ENCODE measurements at places on chromosomes 5 and 9.

GRCh38 chr5:140236891-140237598 is 62.1 kb downstream of the CYSTM1 start:
- no peak for DNase-seq

GRCh38 chr9:99201603-99202002 is 20.1 kb downstream of the ALG2 start:
- no peak for DNase-seq

GRCh38 chr5:117143406-117143805 is 568.8 kb upstream of the SEMA6A start:
- DNase-seq: no peak

GRCh38 chr9:135891027-135891631 is 16.2 kb downstream of the CAMSAP1 start:
- no peak for DNase-seq

DNA sequence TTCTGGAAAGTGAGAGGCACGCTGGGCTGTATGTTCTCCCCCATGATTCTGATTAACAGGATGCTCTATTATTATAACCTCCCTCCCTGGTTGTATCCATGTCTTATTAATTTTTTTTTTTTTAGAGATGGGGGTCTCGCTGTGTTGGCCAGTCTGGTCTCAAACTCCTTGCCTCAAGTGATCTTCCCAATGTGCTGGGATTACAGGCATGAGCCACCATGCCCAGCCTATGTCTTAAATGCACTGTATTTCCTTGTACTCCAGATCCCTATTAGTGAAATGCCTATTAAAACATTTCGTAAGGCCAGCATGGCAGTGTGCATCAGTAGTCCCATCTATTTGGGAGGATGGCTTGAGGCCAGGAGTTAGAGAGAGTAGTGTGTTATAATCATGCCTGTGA is 7.0 kb downstream of the TIGD6 start:
- no peak for DNase-seq

DNA sequence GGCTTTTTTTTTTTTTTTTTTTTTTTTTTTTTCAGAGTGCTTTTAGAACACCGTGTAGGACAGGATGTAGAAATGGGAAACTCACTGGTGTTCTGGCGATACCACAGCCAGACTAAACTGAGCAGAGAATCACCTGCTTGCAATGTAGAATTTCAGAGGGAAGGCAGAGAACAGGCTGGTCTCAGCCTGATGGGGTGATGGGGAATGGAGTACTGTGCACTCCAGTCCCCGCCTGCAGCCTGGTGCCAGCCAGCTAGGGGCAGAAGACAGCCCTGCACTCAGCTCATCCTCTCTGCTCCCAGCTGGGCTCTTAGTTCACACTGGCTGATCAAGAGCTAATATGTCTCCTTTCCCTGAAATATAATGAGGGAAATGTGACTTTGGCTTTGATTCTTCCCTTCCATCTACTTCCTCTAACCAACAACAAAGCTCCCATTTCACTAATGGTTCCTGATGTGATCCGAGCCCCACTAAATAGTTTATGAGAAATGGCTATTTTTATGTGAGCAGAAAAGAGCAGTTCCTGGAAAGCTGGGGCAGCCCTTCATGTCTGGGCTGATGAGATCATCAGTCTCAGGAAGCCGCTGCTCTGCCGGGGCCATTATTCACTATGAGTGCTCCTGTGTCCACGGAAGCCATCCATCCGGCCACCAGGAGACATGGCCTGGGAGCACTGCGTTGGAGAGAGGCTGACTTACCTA is 209.7 kb downstream of the GADD45G start:
- DNase-seq: peak; percentile 74

DNA sequence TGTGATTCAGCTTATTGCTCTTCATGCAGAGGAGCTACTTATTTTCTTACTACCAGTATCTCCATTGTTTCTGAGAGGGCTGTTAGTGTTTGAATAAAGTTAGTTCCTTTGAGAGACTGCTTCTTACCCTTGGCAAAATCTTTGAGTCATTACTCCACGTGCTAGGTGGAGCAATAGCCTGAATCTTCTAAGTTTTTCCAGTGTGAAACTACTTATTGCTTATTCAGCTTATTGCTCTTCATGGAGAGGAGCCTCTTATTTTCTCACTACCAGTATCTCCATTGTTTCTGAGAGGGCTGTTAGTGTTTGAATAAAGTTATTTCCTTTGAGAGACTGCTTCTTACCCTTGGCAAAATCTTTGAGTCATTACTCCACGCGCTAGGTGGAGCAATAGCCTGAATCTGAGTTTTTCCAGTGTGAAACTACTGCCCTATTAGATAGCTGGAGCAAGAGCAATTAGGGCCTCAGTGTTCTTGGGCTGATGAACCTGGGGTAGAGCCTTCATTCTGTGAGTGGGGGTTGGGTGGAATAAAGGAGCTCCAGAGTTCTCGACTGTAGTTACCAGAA is 41.9 kb downstream of the GPBP1 start:
- DNase-seq: peak; percentile 49

DNA sequence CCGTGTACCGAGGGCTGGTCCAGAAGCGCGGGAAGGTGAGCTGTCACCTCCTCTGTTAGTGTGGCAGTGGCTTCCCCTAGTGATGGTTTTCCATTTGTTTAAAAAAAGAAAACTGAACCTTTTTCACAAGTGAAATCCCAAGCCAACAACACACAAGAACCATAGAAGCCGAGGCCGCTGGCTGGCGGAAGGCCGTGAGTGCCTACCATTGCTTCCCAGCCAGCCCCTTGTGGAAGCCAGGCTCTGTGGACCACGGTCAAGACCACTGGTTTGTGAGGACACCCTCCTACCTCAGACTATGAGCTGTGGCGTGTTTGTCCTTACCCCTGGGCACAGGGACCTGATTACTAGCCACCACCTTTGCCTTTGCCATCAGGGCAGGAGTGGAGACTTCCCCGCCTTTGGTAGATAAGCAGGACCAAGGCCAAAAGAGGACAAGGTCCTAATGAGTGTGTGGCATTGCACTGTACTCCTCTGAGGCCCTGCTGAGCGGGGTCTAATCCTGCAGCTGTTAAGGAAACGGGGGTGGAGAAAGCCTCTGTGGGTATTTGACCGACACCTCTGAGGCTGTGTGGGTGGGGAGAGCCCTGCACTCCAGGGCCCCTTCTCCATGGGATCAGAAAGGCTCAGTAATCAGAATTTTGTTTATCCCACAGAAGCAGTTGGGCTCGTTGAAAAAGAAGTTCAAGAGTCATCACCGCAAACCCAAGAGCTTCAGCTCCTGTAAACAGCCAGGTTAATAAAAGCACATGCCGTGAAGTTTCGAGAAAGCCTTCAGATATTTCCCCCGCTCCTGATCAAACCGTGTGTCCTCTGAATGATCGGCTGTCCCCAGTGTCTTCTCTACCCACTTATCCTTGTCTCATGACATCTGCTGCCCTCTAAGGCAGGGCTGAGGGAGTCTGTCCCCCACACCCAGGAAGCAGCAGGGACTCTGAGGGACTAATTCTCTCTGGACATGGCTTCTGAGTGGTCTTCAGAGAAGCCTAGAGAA is 4.3 kb downstream of the SURF2 start:
- no peak for DNase-seq

GRCh38 chr5:103981592-103981991 is 419.0 kb upstream of the NUDT12 start:
- no peak for DNase-seq

Data from suppressor macrophage (primary cell).